ENCODE measurements at places on chromosomes 12 and 14.

GRCh38 chr12:59929110-59929509, 333.3 kb downstream of the SLC16A7 start:
- no peak for DNase-seq

DNA sequence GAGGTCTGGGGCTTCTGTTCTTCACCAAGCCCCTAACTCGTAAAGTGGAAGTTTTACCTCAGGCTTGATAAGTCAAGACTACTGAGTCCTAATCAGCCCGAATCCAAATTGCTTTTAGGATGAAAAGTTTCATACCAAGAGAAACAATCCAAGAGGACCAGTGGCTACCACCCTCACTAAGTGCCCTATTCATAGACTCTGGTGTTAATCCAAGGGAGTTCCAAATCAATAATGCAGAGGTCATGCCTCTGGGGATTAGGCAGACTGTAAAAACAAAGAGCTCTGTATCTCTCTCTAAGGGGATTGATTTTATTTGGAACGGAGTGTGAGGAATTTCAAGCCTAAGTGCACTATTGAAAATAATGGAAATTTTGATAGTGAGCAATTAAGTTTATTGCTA, 76.3 kb upstream of the LMNTD1 start:
- no peak for DNase-seq

- no peak for DNase-seq
These were observed 11.2 kb downstream of the MAP4K5 start for GRCh38 chr14:50520947-50521815.

GRCh38 chr12:96378319-96378718, 21.9 kb downstream of the CDK17 start:
- no peak for DNase-seq

- DNase-seq, result no peak
These were observed 172.0 kb downstream of the RERGL start for GRCh38 chr12:17918013-17918412.

DNA sequence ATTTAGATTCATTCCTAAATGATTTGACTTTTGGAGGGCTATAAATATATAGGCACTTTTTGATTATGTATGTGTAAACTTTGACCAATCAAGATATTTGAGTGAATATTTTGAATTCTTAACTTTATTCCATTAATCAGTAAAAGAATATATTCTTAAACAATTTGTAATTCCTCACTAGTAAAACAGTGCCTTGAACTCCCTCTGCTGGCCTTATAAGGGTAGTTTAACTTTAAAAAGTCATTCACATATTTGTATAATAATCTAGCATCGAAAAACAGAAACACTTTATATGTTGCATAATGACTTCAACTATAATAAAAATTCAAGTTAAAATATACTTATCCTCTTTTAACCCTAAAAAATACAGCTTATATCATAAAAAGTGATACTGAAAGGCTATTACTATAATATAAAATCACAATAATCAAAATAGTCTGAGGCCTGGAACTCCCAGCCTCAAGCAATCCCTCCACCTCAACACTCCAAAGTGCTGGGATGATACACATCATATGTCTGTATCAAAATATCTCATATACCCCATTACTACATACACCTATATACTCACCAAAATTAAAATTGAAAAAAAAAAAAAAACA, 31.2 kb downstream of the CCDC59 start:
- peak; percentile 4 for DNase-seq

DNA sequence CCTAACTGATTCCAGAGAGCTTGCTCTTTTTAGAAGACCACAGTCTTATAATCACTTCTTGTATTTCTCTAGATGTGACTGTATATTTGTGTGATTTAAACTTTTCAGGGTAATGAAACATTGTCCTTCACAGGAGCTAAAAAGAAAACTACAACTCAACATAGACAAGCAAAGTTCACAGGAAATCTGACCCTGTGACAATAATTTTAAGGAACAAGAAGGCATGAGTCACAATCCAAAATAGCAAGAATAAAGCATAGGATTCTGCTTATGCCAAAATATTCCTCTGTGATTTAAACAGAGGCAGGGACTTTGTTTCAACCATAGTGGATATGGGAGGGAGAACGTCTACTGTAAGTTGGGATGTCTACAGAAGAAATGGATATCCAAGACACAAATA, 44.3 kb downstream of the GPR65 start:
- no peak for DNase-seq

DNA sequence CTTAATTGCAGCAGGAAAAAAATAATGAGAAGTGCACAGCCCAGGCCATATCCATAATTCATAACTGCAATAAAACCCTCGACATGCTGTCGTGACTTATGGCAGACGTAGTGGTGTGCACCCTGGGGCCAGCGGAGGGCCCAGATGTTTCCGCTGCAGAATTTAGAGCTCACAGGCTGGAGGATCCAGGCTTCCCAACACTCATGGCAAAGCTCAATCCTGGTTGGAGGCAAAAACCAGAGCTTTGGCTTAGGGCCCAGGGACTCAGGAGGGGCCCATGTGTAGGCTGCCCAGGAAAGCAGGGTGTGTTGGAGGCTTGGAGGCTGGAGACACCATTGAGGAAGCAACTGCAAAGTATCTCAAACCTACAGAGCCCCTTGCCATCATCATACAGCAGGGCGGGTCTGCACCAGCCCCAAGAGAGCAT, 68.7 kb downstream of the SERPINA3 start:
- DNase-seq, result no peak

GRCh38 chr14:51521764-51522163, 129.9 kb upstream of the FRMD6 start:
- DNase-seq, result no peak

GRCh38 chr14:82134411-82134810, 600.8 kb upstream of the SEL1L start:
- no peak for DNase-seq

DNA sequence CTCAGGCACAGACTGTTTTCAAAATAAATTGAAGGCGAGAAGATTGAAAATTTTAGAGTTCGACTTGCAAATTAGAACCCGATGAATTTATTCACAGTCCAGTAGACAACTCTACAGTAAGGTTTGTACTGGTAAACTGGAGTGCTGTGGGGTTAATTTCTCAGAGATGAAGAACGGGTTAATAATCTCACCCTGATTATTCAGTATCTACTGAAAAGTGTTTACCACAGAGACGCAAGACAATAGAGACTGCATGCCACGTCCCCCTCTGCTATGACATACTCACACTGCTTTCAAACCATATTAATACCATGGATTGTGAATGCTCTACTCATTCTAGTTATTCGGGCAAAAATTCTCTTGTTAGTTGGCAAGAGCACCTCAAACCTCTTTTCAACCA, 36.1 kb downstream of the CFL2 start:
- DNase-seq, result no peak
